ENCODE measurements at places on chromosomes 6 and 20. TPM values are rescaled to one million over a fixed set of nuclear protein-coding genes. Genes with fewer than 3 reads are reported as not detected.

DNA sequence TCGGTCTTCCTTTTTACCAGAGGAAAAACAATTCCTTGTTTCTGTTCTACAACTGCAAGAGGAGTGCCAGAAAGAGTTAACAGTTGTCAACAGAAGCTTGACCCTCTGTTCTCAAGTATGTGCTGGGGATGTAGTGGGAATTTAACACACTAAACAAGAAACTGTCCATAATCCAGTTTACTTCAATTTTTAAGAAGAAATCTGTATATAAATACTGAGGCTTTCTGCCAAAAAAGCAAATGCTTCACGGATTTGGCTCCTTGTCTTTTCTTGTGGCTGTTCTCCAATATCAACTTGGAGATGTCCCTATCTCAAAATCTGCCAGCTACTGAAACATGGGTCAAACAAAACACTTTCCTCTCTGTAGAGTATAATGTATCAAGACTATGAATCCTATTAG, 26.8 kb downstream of the REV3L start:
- H3K27ac ChIP-seq: no peak overlapping the region
- H3K4me1 ChIP-seq: no peaks in the 10 kb centered on the region
- no peaks in the 10 kb centered on the region for H3K36me3 ChIP-seq
- H3K4me3 ChIP-seq: no peak overlapping the region
- DNase-seq: no peak
- no peaks in the 10 kb centered on the region for H3K27me3 ChIP-seq

Gene SLC35D3
- not detected for total RNA-seq

DNA sequence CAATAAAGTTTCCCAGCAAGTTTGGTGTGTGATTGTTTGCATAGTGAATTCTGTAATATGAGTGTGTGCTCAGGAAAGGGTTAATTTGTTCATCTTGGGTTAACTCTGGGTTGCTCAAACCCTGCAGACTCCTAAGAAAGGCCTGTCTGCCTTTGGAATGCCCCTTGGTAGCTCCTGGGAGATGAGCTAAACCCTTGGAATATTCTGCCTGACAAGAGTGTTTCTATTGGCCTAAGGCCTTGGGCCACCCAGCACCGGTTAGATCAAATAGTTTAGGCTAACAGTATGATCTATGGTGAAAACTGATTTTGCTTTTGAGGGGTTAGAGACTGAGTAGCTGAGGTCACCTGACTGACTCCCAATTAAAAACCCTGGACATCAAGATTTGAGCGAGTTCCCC, 248.3 kb downstream of the GRM1 start:
- no peak overlapping the region for H3K4me3 ChIP-seq
- H3K4me1 ChIP-seq: no peaks in the 10 kb centered on the region
- no peaks in the 10 kb centered on the region for H3K36me3 ChIP-seq
- no peak for DNase-seq
- H3K27ac ChIP-seq: no peak overlapping the region

- H3K36me3 ChIP-seq: no peaks in the 10 kb centered on the region
- H3K27me3 ChIP-seq: no peaks in the 10 kb centered on the region
- DNase-seq: no peak
- H3K4me1 ChIP-seq: no peaks in the 10 kb centered on the region
- H3K27ac ChIP-seq: no peak overlapping the region
- no peak overlapping the region for H3K4me3 ChIP-seq
These were observed 159.9 kb downstream of the ASCC3 start for GRCh38 chr6:100721256-100721655.

DNA sequence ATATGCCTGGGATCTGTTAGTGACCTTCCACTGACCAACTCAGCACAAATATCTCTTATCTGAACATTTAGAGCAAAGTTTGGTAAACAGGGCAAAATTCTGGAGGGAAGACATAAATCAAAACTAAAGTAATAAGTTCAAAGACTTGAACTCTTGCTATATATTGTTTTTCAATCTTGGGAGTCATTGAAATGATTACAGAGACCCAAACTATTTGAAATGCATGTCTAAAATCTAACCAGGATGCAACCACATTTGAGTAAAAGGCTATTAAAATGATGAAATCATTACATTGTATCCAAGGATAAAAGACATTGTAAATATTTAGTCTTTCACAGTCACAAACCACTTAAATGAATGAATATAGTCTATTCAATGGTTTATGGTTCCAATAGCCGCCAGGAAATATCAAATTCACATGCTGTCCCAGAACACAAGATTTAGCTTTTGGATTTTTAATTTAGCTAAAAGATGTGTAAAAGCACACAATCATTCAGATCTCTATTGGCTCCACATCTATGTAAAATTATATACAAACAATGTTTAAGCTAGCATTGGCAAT, 256.6 kb upstream of the EPHA7 start:
- H3K27me3 ChIP-seq: no peaks in the 10 kb centered on the region
- H3K27ac ChIP-seq: no peak overlapping the region
- no peak for DNase-seq

Gene PAK5
- total RNA-seq: 0.19 TPM

Gene TRIM31
- not detected for total RNA-seq

GRCh38 chr6:29665942-29666825, 9.3 kb downstream of the MOG start:
- H3K27me3 ChIP-seq: peaks cover 48% of the 10 kb centered on the region
- H3K4me1 ChIP-seq: no peaks in the 10 kb centered on the region
- H3K36me3 ChIP-seq: no peaks in the 10 kb centered on the region
- no peak overlapping the region for H3K4me3 ChIP-seq
- no peak overlapping the region for H3K27ac ChIP-seq

DNA sequence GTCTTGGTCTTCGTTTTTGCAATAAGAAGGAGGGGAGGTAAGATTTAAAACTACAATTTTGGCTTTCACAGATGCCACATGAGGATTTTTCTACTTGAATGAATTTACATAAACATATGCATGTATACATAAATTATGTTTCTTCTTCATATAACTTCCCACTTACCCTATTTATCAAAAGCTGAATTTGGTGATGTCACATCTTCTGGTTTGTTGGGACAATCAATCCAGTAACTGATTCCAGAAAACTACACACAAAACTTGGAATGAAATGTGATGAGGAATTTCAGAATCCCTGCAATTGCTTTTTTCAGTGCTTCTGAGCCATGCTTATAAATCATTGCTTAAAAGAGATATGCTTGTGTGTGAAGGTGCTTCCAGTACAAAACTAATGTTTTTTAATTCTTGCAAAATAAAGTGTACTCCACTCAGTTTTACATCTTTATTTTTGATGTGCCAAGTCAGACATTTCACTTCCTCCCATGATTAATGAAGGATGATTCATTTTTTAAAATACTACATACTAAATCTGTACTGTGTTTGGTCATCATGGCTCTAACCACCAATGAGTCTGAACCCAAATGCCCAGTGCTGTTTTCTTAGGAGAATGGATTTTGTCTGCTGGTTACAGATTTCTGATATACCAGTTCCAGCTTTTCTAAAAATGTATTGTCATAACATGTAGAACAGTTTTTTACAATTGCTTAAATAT, 32.1 kb upstream of the RIN2 start:
- H3K27ac ChIP-seq: no peak overlapping the region
- H3K27me3 ChIP-seq: no peaks in the 10 kb centered on the region
- no peaks in the 10 kb centered on the region for H3K4me1 ChIP-seq
- no peaks in the 10 kb centered on the region for H3K36me3 ChIP-seq
- no peak for DNase-seq

- no peaks in the 10 kb centered on the region for H3K27me3 ChIP-seq
- DNase-seq: no peak
- H3K4me3 ChIP-seq: peak within 1 kb of the TSS; percentile 79
- peaks cover 20% of the 10 kb centered on the region for H3K4me1 ChIP-seq
These were observed at the start of gene SOBP for GRCh38 chr6:107489636-107490565. Gene SOBP, plus strand, starts transcription at chr6:107490117. Its CDS starts 500 bp downstream, at chr6:107490617.

Gene ULBP2
- total RNA-seq: 2.9 TPM

Gene MEI4
- not detected for total RNA-seq

- H3K27ac ChIP-seq: no peak overlapping the region
- no peaks in the 10 kb centered on the region for H3K27me3 ChIP-seq
- no peak for DNase-seq
- H3K4me1 ChIP-seq: peaks cover 25% of the 10 kb centered on the region
These were observed 61.3 kb upstream of the FOXQ1 start for GRCh38 chr6:1250489-1251197.

Gene TSBP1
- total RNA-seq: not detected

Gene TMC2
- not detected for total RNA-seq

Gene TCF21
- total RNA-seq: 21.0 TPM

DNA sequence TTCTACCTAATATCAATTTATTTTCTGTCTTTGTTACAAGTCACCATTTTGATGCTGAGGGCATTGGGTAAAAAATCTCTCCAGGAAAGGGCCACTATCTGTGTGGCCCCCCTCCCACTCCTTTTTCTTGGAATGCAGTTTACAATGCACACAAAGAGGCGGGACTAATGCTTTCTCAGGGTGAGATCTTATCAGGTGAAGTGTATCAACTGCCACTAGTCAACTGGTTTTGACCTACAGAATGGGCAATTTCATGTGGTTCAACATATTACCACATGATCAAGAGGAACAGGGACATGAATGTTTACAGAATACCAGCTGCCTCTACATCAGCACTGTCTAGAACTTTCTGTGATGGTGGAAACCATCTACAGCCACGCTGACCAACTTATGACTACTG, 3.7 kb downstream of the RRBP1 start:
- H3K27ac ChIP-seq: no peak overlapping the region
- peaks cover 11% of the 10 kb centered on the region for H3K4me1 ChIP-seq

Gene ARG1
- 2.7 TPM for total RNA-seq

GRCh38 chr6:112941613-112942012, 594.5 kb downstream of the RFPL4B start:
- H3K36me3 ChIP-seq: no peaks in the 10 kb centered on the region
- no peak overlapping the region for H3K4me3 ChIP-seq
- no peaks in the 10 kb centered on the region for H3K4me1 ChIP-seq
- no peak for DNase-seq
- no peak overlapping the region for H3K27ac ChIP-seq

Gene GJA10
- not detected for total RNA-seq

- H3K4me1 ChIP-seq: peaks cover 41% of the 10 kb centered on the region
- no peaks in the 10 kb centered on the region for H3K36me3 ChIP-seq
- peak overlapping the region; percentile 96 for H3K27ac ChIP-seq
- no peaks in the 10 kb centered on the region for H3K27me3 ChIP-seq
- peak overlapping the region; percentile 80 for H3K4me3 ChIP-seq
These were observed 2.7 kb upstream of the MICA start for GRCh38 chr6:31400467-31401289.

Gene ENPP3
- total RNA-seq: 0.06 TPM

DNA sequence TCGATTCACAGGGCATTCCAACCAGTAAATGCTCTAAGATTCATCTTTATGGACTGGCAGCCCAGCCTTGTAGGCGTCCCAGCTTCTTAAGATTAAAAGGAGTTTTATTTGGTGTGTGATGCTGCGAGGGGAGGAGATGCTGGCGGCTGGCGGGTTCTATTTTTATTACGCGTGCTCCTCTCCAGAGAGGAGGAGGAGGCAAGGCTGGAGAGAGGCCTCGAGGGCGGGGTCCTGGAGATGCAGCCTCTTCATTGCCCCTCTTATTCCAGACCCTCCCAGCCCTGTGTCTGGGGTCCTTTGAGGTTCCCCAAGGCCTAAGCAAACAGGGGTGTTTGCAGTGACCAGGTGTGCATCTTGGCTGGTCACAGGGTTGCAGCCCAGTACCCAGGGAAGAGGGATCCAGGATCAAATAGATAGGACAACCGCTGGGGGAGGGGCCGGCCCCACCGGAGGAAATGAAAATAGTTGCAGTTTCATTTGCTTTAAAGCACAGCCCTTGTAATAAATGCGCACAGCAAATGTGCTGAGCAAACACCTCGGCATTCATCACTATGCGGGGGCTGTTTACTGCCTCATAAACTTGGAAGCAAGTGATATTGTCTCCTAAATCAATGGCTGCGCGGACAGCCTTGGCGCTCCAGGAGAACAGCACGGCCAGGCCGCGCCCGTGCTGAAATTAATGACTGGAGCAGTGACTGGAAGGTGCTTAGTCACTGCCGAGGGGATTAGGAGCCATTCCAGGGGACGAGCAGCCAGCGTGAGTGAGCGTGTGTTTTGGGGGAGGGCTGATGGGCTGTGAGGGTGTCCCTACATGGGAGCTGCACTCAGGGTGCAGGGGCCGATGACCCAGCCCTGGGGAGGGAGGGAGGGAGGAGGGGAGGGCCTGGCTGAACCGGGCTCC, 83.0 kb downstream of the TMEM242 start:
- no peaks in the 10 kb centered on the region for H3K27me3 ChIP-seq
- H3K36me3 ChIP-seq: no peaks in the 10 kb centered on the region
- DNase-seq: no peak
- H3K4me1 ChIP-seq: peaks cover 35% of the 10 kb centered on the region

DNA sequence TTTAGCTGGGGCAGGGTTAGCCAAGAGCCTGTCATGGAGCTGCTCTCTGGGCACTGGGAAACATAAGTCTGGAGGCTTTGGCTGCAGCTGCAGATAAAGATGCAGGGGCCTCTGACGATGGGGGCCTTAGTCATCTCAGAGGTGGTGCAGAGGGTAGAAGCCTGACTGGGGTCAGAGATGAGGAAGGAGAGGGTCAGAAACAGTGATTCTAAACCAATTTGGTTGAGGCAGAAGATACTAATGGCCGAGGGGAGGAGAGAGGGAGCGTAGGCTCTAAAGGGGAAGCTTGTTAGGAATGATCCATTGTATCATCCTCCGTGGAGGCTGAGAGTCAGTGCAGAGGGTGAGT, 33.8 kb downstream of the PLEKHG1 start:
- no peak overlapping the region for H3K27ac ChIP-seq
- peaks cover 33% of the 10 kb centered on the region for H3K4me1 ChIP-seq
- peak overlapping the region; percentile 32 for H3K4me3 ChIP-seq
- DNase-seq: no peak
- H3K36me3 ChIP-seq: no peaks in the 10 kb centered on the region

GRCh38 chr6:105094133-105094640, 85.6 kb downstream of the POPDC3 start:
- DNase-seq: no peak
- H3K27ac ChIP-seq: no peak overlapping the region
- H3K4me3 ChIP-seq: no peak overlapping the region
- H3K36me3 ChIP-seq: no peaks in the 10 kb centered on the region

DNA sequence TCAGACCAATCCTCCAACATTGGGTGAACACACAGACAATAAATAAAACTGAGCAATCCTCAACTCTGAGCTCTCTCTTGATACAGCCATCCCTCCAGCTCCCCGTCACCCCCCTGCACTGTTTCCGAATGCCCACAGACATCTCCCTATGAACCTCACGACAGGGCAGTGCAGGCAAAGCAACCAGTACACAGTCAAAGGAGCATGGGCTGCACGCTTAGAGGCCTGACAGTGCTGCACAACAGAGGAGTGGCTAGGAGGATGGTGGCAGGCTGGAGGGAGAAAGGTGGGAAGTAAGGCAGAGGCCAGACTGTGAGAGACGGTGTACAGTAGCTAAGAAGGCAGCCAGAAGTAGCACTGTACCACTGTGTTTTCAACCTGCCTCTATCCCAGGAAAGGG, 24.0 kb downstream of the FYN start:
- peaks cover 29% of the 10 kb centered on the region for H3K4me1 ChIP-seq
- H3K4me3 ChIP-seq: no peak overlapping the region
- no peak for DNase-seq
- H3K36me3 ChIP-seq: no peaks in the 10 kb centered on the region
- no peak overlapping the region for H3K27ac ChIP-seq

GRCh38 chr6:107736713-107737396, 87.3 kb downstream of the SCML4 start:
- H3K27me3 ChIP-seq: no peaks in the 10 kb centered on the region
- no peaks in the 10 kb centered on the region for H3K36me3 ChIP-seq
- H3K27ac ChIP-seq: no peak overlapping the region
- no peak for DNase-seq
- H3K4me3 ChIP-seq: no peak overlapping the region
- no peaks in the 10 kb centered on the region for H3K4me1 ChIP-seq

All from esophagus squamous epithelium (tissue), 5 donors.